Sciatic nerve (tissue), 2 donors: ENCODE measurements at places on chromosomes 7 and 10. TPM values are rescaled to one million over a fixed set of nuclear protein-coding genes. Genes with fewer than 3 reads are reported as not detected.

- peak; percentile 94 for DNase-seq
These were observed 2.8 kb downstream of the FAM53B start for GRCh38 chr10:124741281-124741921.

DNA sequence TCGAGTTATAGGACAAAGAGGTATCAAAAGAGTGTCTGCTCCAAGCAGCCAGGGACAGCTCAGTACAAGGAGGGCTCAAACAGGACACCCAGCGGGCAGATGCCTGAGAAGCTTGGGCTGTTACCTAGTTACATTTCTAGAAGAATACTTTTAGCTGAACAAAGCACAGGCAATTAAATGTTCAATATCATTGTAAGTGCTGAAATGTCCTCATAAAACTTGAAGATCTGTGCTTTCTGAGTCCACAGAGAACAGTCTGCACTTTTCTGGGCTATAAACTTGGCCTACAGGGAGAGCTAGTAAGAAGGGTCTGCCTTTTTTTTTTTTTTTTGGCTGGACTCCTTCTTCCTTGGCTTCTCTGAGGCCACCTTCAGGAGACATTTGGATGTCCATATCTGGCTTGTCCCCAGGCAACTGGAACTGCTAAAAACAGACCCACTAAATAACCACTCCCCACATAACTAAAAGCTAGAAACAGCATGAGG lies 123.2 kb downstream of the SLC16A9 start:
- DNase-seq = no peak

MYL7 gene
- total RNA-seq = not detected

TMEM225B gene
- 3.5 TPM for total RNA-seq

DNA sequence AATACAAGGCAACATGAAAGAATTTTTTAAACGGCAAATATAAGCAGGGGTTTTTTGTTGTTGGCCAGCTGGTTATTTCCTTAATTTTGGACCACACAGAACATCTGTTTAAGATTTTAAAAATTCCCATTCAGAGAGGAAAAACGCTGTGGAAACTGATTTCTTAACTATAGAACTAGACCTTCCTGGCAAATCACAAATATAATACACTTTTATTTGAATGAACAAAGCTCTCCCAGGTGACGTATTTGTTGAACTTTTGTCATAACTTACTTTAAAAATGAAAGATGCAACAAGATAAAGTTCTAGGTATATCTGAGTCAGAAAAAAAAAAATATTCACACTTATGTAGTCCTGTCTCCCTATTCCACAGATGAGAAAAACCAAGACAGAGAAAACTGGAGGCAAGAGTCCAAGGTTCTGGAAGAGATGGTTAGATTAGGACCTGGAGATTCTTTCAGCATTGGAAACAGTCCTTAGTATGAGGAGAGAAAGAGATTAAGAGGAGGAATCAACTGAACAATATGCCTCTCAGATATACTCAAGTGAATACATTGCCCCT lies 269.1 kb downstream of the NEBL start:
- DNase-seq = no peak

DNA sequence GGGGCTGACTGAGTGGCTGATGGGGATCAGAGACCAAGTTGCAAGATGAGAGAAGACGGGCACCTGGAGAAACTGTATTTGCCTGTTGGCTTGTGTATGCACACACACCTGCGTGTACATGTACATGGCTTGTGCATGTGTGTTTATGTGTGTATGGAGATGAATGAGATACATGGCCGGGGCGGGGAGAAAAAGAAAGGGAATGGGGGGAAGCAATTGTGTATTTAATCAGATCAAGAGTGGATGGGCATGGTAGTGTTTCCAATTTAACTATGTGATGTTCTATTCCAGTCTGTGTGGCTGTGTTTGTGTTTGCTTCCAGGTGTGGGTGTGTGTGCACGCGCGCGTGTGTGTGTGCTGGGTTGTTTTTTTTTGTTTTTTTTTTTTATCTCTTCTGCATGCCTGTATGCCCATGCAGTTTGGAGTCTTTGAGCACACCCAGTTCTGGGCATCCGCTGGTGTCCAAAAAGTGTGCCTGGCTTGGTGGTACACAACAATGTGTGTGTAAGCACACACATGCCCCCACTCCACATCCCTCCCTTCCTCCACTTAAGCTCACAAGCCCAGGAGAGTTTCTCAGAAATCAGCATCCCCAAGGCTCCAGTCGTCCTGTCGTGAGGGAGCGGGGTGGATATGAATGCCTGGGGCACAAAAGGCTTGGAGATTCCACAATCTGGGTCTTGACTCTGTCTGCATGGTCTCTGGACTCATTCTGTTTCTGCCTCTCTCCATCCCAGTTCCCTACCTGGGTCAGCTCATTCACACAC lies 2.5 kb upstream of the VGF start:
- DNase-seq = no peak

OR6V1 gene
- not detected for total RNA-seq

DNA sequence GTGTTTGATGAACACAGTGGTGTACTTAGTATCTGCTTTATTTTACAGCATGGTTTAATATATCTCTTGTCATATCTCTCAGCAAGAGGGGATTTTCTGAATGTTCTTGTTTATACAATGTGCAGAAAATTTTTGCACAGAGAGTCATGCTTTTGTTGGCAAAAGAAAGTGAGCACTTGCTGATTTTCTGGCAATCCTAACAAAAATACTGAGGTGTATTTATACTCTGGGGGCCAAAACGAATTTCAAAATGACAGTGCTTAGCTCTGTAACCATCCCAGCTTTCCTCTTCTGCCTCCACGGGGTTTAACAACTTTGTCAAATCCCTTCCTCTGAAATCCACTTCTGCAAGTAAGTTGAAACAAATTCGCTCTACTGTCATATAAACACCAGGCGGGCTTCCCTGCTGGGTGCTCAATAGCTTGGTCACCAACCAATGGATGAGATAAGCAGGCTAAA lies 169.2 kb downstream of the NOC3L start:
- DNase-seq = no peak

- no peak for DNase-seq
These were observed 156.0 kb downstream of the GLI3 start for GRCh38 chr7:42080841-42081586.

DNA sequence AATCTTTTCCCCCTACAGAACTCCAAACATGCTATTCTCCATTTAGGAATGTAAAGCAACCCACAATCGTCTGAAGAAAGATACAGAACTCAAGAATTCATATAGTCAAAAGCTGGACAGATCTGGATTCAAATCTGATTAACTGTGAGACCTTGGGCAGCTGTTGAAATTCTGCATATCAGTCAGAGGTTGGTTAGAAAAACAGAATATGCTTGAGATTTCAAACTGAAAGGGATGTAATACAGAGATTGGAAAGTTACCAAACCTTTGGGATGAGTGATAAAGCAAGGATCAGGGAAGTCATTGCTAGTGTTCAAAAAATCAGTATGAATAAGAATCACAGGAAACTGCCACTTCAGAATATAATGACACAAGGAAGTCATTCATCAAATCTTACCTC lies 406.6 kb downstream of the HTR7 start:
- DNase-seq = no peak

FAM25C gene
- not detected for total RNA-seq

NIPSNAP2 gene
- total RNA-seq = 47.4 TPM

CALHM3 gene
- not detected for total RNA-seq

TMEM140 gene
- 29.4 TPM for total RNA-seq

GRCh38 chr10:36126076-36126475 lies 484.0 kb upstream of the FZD8 start:
- no peak for DNase-seq

DNA sequence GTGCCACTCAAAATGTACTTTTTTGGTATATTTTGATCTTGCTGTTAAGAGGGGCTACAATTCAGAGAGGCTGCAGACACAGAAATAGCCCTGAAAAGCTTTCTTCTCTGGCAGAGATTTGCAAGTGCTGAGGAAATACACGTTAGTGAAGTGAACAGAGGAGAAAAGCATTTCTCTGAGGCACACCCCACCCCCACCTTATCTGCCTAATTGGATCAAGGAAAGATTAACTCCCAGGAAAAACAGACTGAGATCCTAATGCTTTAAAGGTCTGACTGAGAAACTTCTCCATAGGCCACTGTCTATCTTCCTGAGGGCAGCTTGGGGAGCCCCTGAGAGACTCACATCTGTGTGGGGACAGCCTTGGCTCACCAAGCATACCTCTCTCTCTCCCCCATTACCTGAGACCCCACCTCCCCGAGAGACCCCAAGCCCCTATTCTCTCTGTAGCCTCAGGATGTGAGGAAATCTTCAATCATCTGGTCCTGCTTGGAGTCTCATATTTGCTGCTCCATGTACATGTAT lies 14.8 kb upstream of the AKR1C3 start:
- DNase-seq = no peak

DNA sequence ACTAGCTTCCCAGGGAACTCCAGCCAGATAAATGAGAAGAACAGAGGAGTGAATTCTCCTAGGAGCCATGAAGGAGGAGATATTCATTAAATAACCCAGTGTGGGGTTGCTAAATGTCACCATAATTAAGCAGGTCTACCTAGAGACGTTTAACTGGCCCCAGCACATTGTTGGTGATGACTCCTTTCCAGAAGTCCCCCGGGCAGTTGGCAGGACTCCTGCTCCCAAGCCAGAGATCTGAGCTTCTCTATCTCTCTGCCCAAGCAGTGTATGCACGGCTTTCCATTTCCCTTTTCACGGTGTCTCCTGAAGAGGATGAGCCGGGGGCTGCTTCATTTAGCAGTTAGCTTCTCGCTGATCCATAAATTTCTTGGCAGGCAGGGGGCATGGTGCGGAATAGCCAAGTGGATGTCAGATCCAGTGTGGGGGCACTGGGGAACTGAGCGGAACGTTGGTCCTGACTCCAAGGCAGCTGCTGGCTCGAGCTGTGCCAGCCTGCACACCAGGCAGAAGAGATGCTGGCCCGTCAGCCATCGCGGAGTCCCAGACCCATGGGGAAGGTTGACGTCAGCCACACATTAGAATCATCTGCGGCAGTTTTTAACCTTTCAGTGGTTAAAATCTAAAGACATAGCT lies 142.0 kb upstream of the NPY start:
- DNase-seq = no peak

OPALIN gene
- total RNA-seq = not detected

GRCh38 chr7:143467724-143468123 lies 9.9 kb upstream of the TAS2R41 start:
- DNase-seq = no peak

ARHGEF35 gene
- total RNA-seq = 5.3 TPM

- DNase-seq = no peak
These were observed 104.7 kb upstream of the RAB11FIP2 start for GRCh38 chr10:118151461-118151860.

GRCh38 chr7:95758187-95758586 lies 14.2 kb upstream of the DYNC1I1 start:
- no peak for DNase-seq

- DNase-seq = peak; percentile 59
These were observed 1.3 kb downstream of the UBE2H start for GRCh38 chr7:129951226-129952085.

SFTPA2 gene
- total RNA-seq = 5.1 TPM

- no peak for DNase-seq
These were observed 215.1 kb upstream of the FRMD4A start for GRCh38 chr10:14545827-14546226.

TFEC gene
- 10.3 TPM for total RNA-seq

CDK1 gene
- 1.6 TPM for total RNA-seq

C10orf62 gene
- not detected for total RNA-seq

GRCh38 chr10:131206111-131206995 lies 105.2 kb downstream of the TCERG1L start:
- peak; percentile 31 for DNase-seq

DNA sequence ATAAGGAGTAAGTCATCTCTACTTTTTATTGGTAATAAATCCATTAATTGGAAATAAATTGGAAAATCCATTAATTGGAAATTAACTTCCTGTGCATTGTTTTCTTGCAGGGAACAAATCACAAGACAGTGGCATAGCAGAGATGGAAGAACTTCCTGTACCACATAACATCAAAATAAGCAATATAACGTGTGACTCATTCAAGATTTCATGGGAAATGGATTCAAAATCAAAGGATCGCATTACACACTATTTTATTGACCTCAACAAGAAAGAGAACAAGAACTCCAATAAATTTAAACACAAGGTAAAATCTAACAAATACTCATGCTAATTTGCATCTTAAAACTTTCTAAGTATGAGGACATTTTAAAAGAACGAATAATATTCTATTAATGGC lies 57.8 kb downstream of the PHYHIPL start:
- DNase-seq = no peak

ZNF277 gene
- 24.0 TPM for total RNA-seq

ZNF783 gene
- total RNA-seq = 32.1 TPM

DNA sequence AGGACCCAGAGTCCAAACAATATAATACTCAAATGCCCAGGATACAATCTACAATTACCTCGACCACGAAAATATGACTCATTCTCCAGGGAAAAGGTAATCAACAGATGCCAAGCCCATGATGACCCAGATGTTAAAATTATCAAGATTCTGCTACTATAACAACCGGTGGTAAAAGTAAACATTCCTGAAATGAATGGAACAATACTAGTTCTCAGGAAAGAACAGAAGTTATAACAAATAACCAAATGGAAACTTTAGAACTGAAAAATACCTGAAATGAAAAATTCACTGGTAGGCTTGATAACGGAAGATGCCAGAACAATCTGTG lies 34.1 kb upstream of the GUSB start:
- no peak for DNase-seq

ACBD7 gene
- 13.1 TPM for total RNA-seq

GPR26 gene
- not detected for total RNA-seq

CTAGE8 gene
- 1.2 TPM for total RNA-seq

GRCh38 chr7:33237036-33237435 lies 107.7 kb downstream of the BBS9 start:
- no peak for DNase-seq

DNA sequence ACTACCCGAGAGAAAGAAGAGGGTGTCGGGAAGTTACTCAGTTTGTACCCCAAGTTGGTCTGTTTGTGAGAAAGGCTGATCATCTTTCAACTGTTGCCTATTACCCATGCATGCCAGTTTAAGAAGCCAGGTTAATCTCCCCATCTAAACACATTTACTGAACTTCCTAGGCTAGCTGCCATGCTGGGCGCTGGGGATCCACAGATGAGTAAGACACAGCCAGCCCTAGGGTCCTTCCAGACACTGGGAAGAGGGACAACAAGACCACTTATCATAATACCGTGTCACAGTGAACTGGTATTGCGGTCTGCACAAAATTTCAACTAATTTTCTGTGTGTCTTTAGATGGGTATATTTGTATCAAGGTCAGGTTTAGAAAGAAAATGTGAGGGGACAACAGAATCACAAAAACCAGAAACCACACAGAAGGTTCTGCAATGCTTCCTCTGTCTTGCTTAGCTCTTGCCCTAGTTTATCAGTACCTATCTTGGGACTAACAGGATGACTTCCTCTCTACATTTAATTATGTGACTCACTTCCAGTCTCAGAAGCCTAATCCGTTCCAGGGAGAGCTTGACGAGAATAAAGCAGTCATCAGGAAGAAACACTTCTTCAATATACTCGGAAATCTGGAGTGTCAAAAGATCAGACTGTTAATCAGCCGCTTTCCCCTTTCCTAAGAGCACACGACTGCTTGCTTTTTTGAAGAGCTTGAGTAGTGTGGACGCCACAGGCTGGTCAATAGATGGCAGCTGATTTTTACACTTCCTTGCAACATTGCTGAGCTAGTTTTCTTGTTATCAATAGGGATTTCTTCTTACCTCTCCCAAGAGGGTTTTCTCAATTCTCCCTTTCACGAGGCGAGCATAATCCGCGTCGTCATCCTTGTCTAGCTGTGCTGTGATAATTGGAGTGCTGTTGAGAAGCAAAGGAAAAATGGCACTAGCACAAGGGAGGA lies 45.7 kb downstream of the POLR3A start:
- DNase-seq = no peak

TRIL gene
- total RNA-seq = 9.7 TPM

GRCh38 chr7:114026486-114027089 lies 107.8 kb upstream of the PPP1R3A start:
- no peak for DNase-seq

ZNF853 gene
- 8.7 TPM for total RNA-seq

- no peak for DNase-seq
These were observed 70.7 kb upstream of the PRSS58 start for GRCh38 chr7:142328551-142328950.
